ENCODE measurements at places on chromosomes 16 and 17.

DNA sequence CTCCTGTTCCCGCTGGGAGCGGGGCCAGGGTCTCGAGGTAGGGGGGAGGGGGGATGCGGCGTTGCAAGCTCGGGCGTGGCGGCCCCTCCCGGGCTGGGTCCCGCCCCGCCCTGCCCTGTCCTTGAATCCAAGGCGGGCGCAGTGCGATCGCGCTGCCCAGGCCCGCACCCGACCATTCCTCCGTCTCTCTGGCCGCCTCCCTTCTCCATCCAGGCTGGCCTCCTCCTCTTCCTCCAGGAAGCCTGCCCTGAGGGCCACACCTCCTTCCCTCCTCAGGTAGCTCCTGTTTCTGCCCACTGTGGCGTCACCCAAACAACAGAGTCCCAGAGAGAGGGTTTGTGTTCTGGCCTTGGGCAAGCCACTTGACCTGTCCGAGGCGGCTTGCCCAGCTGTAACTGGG is 43.0 kb upstream of the TAC4 start:
- no peak for DNase-seq

- DNase-seq = no peak
Measured at GRCh38 chr17:57551321-57552079, 193.6 kb downstream of the CCDC182 start.

- DNase-seq = peak; percentile 49
Measured at GRCh38 chr16:397135-397661, at the start of gene NME4. Gene NME4 (plus strand): TSS chr16:397199. CDS start chr16:397223, 24 bp downstream.

GRCh38 chr16:24745391-24745790 is 15.9 kb downstream of the TNRC6A start:
- no peak for DNase-seq

DNA sequence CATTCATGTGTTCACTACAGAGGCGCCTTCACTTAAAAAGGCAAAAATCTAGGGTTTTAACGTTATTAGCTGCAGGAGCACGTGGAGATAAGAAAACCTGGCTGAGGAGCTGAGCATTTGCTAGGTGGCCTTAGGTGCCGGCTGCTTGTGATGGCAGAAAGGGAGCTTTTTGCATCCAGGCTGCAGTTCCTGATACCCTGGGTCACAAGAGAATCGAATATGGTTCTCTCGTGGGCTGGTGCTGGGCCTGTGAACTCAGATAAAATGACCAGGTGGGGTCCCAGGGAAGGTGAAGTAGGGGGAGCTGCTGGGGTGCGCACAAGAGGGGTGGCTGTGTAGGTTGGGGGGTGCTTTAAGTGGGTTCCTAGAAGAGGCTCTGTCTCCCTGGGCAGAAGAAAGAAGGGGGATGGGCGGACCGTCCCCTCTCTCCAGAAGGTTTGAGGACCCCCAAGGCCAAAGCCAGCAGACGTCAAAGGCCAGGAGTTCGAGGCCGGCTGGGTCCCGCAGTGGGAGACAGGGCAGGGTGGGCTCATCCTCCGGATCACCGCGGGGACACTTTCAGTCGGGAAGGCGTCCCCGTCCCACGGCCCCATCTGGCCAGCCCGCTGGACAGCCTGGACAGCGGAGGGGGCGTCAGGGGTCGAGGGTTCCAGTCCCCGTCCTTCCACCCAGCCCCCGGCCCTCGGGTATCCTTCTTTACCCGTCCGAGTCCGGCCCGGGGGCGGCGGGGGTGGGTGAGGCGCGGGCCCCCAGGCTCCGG is 740 bp upstream of the CMIP start:
- no peak for DNase-seq

- DNase-seq = no peak
Measured at GRCh38 chr17:41621916-41622315, 2.5 kb downstream of the KRT17 start.

DNA sequence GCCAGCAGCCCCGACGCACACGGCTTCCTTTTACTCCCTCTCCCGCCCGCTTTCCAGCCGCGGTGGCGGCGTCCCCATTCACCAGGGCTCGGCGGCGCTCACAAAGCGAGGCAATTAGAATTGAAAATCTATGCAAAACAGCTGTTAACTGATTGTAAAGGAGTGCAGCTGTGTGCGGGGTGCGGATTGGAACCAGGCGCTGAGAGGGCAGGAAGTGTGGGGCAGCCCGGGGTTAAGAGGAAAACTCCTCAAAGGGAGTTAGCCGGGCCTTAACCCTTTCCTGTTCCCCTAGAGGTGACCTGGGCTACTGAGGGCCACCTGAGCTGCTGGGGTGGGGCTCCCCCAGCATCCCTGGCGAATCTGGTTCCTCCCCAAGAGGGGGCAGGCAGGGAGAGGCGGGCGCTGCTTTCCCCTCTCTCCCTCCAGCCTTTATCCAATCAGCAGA is 5.8 kb upstream of the GSE1 start:
- no peak for DNase-seq

DNA sequence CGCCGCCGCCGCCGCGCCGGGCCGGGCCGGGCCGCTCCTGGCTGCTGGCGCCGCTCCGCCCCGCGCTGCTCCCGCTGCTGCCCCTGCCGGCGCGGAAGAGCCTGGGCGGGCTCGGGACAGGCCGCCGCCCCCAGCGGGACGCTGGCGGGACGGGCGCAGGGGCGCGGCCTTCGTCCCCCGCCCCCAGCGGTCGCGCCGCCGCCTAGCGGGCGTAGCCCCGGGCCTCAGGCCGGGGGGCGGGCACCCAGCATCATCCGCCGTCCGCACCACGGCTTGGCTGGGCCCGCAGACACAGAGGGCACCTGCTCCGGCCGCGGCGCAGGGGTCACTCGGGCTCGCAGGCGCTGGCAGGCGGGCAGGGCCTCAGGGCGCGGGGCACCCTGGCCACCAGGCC is at the start of gene AMFR:
Gene AMFR, minus strand, starts transcription at position 107 of the 394 bp plus-strand sequence. CDS start 218 bp downstream, outside the sequence.
- DNase-seq = peak; percentile 77

GRCh38 chr16:84497418-84498222 is 6.8 kb downstream of the MEAK7 start:
- DNase-seq = no peak

- no peak for DNase-seq
Measured at GRCh38 chr17:521561-522325, 169.1 kb upstream of the RPH3AL start.

- DNase-seq = no peak
Measured at GRCh38 chr17:61126473-61127249, 273.0 kb upstream of the TBX2 start.

DNA sequence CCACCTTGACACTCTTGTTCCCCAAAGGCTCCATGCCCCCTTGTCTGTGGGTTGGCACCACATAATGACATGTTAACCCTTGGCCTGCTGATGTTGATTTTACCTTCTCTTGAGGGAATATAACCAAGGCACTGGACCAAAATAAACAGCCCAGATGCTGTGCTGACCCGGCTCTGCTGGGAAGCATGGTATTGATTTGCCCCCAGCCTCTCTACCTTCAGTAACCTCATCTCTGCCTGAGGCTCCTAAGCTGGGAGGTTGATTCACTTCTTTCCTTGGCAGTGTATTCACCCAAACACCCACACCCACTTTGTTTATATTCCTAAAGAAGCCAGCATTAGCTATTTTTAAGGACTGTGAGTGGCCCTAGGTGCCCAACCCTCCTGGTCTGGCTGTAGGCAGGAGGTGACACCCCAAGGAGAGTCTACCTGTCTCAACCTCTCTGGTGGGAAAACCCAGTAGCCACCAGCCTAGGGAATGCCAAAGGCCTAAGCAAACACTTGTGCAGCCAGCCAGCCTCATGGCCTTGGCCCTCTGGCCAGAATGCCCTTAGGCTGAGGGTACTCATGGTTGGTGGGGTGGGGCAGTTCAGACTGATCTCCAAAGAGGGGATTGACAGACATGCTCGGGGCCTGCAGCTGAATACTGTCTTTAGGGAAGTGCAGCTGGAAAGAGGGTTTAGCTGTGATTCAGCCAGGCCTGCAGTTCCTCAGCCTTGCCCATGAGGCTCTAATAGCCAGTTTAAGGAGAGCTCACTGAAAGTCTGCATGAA is 42.7 kb downstream of the GNAO1 start:
- no peak for DNase-seq

DNA sequence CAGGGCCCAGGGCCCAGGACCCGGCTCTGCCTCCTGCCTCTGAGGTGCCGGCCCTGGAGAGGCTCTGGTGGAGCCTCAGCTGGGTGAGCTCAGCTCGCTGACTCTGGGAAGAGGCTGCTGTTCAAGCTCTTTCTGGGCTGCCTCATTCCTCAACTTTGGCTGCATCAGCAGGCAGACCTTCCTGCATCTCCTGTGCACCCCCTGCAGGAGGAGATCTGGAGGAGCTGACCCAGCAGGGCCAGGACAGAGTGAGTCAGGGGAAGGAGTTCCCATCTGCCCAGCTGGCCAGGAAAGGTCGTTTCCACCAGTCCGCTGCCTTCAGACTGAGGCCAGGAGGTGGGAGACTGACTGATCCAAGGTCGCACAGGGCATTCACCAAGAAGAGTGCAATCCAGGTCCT is 10.7 kb downstream of the CRHR1 start:
- DNase-seq = peak; percentile 11

DNA sequence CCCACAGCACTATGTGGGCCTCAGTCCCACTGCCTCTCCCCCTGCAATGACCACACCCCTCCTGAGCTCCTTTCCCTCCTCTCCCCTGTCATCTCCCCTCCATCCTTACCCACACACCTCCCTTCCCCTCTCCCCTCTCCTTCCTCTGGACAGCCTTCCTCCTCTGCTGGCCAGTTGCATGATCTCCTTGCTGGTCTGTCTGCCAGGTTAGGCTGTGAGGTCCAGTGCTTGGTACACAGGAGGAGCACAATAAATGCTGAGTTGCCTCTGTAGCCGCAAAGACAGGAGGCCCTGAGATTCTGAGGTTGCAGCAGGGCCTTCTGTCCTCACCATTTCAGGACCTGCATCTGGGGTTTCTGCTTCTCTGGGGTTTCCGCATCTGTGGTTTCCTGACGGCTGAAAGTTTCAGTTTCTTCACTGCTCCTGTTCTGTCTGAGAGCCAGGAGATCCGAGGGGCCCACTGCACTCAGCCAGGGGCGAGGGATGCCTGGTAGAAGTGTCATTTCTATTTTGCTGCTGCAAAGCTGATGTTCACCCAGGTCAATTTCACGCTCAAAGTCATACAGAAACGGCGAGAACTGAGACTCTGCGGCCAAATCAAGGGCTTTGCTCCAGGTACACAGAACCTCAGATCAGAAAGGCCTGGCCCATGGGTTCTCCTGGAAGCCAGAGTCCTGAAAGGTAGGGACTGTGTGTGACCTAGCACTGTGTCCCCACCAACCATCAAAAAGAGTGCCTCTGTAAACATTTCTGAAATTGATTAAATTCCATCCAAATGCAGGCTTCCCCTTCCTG is 4.6 kb upstream of the SLC12A3 start:
- no peak for DNase-seq

- no peak for DNase-seq
Measured at GRCh38 chr17:68657576-68657975, 56.4 kb upstream of the FAM20A start.

DNA sequence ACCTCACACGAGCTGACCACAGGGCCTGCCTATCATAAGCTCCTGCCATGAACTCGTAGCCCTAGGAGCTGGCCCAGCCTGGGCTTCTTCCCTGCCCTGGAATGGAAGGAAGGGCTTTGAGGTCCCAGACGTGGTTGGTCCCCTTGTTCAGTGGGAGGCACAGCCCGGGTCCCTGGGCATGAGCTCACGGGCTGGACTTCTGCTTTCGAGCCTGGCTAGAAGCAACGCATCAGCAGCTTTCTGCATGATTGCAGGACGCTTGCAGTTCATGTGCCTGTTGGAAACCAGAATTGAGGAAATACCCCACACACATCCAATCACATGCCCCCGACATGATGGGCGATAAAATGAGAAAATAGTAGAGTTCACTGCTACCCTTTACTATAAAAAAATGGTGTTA is 293.3 kb downstream of the MAF start:
- no peak for DNase-seq

GRCh38 chr16:3819746-3820724 is 60.5 kb downstream of the CREBBP start:
- peak; percentile 91 for DNase-seq

- peak; percentile 70 for DNase-seq
Measured at GRCh38 chr16:71338193-71338592, 20.3 kb upstream of the CALB2 start.

DNA sequence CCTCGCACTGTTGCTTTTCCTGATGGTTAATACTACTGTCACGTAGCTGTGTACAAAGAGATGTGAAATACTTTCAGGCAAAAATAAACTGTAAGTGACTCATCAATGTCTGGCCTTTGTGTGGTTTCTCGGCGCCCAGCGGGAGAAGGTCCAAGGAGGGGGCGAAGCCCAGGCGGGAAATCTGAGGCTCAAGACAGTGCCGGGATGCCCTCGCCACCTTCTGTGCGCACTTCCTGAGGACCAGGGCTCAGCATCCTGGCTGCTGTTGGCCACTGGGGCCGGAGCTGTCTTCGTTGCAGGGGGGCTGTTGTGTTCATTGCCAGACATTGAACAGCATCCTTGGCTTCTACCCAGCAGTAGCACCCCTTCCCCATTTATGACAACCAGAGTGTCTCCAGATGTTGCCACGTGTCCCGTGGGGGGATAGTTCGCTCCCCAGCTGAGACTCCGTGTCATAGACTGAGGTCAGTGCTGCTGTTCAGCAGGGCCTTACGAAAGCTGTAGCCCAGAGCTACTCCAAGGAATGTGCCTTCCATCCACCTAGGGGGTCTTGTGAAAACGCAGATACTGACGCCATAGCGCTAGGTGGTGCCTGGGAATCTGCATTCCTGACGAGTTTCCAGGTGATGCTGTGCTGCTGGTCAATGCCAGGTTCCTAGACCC is 67.3 kb upstream of the PLCG2 start:
- peak; percentile 76 for DNase-seq

DNA sequence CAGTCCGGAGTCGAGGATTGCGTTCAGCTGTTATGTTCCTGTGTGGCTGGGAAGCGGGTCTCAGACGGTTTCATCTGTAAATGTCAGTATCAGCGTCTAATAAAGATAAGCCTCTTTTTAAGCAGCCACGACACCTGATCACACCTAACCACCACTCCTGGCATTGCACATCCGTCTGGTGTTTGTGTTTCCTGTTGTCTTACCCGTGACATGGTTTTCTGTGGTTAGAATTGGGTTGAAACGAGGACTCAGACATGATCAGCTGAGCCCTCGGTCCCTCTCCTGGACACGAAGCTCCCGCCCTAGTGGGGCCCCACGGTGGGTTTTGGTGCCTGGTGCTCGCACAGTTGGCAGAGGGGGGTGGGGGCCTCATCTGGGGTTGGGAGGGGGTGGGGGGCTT is 18.3 kb downstream of the CPNE7 start:
- no peak for DNase-seq

- no peak for DNase-seq
Measured at GRCh38 chr17:1111599-1112443, 68.0 kb downstream of the ABR start.

DNA sequence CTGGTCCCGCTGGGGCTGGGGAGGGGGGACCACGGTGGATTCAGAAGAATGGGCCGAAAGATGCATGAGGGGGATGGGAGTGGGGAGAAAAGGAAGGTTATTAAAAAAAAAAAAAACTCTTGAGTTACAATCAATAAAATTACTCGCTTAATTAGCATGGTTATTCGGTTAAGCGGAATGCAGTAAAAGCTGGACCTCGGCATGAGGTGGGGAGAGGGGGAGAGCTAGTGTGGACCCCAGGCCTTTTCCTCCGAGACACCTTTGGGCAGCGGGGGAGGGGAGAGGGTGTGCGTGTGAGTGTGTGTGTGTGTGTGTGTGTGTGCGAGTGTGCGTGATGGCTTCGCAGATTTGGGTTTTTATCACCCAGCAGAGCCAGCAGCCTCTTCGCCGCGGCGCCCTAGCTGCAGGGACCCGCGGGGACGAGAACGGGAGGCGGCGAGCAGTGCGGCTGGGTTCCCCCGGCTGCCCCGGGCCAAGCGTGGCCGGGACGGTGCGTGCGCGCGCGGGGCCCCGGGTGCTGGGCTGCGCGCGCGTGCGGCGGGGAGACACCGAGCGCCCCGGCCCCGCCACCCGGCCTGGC is 3.7 kb downstream of the BAHCC1 start:
- DNase-seq = no peak

Measured in NCI-H226 (cell line).